ENCODE measurements at places on chromosomes 12 and 14.

DNA sequence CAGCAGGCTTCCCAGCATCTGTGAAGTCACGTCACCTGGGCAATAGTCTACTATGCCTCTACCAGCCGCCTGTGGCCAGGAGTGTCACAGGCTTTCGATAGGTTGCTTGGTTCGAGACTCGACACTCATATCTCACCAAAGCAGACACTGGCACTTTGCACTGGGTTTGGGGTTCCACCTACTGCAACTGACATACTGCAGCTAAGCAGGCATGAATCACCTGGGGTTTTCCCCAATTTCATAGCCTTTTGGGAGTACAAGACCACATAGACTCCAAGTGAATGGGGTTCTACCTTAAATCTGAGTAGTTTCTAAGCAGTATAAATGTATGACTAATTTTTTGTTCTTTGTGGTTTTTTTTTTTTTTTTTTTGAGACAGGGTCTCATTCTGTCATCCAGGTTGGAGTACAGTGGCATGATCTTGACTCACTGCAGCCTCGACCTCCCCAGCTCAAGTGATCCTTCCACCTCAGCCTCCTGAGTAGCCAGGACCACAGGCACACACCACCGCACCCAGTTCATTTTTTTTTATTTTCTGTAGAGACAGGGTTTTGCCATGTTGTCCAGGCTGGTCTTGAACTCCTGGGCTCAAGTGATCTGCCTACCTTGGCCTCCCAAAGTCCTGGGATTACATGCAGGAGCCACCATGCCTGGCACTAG is 32.1 kb downstream of the DMAC2L start:
- no peak for DNase-seq

DNA sequence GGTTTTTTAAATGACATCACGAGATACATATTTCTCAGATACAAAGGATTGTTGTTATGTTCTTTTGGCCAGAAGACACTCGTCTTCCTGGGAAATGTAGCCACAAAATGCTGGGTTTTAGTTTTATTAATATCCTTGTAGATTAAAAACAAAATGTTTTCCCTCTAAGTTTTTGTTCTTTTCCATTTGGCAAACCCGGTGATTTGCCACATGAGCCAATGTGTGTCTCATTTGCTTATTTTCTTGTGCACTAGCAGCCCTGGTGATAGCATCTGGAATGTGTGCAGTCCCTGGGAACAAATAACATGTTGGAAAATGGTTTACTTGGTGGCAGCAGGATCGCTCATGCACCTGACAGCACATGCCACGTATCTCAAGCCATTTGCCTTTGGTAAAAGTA is 61.0 kb downstream of the HMGA2 start:
- no peak for DNase-seq

GRCh38 chr12:25364529-25365339 is 114.0 kb upstream of the KRAS start:
- DNase-seq: no peak

DNA sequence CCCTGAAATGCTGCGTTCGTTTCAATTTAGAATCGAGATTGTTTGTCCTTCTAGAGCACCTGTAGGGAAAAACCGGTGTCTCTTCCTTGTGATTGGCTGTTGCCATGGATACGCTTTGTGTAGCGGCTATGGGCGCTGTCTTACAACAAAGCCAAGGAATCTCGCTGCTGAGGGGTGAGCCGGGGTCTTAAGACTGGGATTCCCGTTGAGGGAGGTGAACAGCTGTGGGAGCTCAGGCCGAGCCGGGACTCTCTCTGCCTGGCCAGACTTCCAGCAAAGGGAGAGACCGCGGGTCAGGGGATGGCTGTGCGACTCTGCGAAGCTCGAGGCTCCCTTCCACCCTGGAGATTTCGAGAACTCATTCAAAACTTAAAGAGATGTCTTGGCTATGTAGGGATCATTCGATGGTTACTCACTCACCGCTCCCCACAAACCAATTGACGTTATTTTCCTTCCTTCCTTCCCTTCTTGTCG is at the start of the genes LRRIQ1 and TSPAN19:
LRRIQ1 (plus strand) TSS at position 118 of the 474 bp plus-strand sequence. CDS start 1,826 bp downstream, outside the sequence.
TSPAN19 (minus strand) TSS at position 44 of the 474 bp plus-strand sequence. CDS start 6,331 bp downstream, outside the sequence.
- peak; percentile 97 for DNase-seq

- DNase-seq: no peak
These were observed 4.2 kb downstream of the SH2B3 start for GRCh38 chr12:111409780-111410430.

DNA sequence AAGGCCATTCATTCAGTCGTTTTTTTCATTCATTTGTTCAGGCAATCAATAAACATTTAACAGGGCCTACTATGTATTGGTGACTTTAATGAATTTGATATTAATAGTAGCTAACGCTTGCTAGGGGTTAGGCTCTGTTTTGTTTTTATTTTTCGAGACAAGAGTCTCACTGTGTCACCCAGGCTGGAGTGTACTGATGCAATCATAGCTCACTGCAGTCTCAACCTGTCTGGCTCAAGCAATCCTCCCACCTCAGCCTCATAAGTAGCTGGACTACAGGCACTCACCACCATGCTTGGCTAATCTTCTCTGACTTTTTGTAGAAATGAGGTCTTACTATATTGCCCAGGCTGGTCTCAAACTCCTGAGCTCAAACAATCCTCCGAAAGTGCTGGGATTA is 25.6 kb upstream of the MED13L start:
- DNase-seq: no peak

DNA sequence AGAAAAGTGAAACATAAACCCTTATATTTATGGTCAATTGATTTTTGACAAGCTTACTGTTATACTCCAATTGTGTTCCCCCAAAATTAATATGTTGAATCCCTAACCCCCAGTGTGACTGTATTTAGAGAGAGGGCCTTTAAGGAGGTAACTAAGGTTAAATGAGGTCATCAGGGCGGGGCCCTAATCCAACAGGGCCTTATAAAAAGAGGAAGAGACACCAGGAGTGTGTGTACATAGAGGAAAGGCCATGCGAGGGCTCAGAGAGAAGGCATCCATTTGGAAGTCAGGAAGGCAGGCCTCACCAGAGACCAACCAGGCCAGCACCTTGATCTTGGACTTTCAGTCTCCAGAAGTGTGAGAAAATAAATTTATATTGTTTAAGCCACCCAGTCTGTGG is 6.5 kb upstream of the VTI1B start:
- DNase-seq: no peak

- DNase-seq: no peak
These were observed 151.1 kb downstream of the DPF3 start for GRCh38 chr14:72742838-72743195.

DNA sequence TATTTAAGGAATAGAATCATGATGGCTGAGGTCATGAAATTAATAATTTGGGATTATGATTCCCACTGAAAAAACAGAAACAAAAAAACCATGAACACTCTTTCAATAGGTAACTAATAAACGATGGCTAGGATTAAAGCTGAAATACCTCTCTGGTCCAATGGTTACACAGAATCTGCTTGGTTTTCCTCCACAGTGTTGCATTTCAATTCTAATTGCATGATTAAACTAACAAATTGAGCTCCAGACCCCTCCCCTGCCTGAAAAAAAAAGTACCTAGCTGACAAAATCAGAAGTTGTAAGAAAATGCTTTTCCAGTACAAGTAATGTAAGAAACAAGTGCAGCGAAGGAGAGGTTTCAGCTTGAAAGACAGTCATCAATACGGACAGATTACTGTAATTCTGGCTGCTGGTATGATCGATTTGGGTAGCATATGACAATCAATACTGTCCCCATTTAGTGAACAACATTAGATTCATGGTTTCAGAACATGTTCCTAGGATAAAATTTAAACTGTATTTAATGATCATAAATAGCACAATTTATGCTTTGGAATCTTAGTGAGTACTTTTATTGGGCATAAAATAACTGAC is 32.0 kb downstream of the INSM2 start:
- DNase-seq: no peak

DNA sequence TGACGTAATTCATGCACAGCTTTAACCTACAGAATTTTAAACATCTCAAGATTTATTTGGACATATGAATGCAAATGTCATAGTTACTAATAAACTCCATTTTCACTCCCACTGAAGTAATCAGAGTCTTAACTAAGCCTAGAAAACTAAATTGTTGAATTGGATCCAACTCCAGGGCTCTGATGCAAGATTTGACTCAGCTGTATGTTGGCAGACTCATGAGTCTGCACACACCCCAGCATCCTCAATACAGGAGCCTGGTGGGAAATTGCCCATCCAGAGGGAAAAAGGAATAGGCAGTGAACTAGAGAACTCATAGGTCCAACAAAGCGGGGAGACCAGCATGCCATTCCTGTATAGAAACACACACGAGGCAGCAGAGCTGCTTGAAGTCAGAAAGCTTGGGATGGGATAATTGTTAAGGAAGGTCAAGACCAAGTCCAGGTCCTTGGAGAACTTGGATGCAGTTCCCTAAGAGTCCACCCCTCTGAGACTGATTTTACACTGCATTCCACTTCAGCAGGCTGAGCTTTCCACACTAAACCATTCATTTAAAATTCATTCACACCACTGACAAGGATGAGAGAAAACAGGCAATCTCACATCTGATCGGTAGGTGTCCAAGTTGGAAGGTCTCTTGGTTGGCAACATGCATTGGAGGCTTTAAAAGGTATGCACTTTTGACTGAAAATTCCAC is 14.4 kb downstream of the TMTC1 start:
- DNase-seq: no peak

GRCh38 chr12:132686825-132687210 is 324 bp downstream of the POLE start:
- DNase-seq: no peak

DNA sequence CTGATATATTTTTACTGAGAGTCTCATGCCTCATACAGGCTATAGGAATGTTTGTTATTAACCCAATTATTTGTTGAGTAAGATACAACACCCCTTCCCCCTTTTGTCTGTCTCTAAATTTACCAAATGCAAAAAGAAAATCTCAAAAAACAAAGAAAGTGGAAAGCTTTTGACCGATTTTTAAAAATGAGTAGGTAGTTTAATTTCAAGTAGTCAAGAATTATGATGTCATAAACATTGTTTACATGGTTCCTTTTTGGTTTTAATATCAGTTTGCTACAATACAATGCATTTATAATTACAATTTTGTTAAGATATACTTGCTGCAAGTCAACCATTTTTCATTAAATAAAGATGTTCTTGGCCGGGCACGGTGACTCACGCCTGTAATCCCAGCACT is 84.7 kb upstream of the HMGA2 start:
- DNase-seq: no peak

DNA sequence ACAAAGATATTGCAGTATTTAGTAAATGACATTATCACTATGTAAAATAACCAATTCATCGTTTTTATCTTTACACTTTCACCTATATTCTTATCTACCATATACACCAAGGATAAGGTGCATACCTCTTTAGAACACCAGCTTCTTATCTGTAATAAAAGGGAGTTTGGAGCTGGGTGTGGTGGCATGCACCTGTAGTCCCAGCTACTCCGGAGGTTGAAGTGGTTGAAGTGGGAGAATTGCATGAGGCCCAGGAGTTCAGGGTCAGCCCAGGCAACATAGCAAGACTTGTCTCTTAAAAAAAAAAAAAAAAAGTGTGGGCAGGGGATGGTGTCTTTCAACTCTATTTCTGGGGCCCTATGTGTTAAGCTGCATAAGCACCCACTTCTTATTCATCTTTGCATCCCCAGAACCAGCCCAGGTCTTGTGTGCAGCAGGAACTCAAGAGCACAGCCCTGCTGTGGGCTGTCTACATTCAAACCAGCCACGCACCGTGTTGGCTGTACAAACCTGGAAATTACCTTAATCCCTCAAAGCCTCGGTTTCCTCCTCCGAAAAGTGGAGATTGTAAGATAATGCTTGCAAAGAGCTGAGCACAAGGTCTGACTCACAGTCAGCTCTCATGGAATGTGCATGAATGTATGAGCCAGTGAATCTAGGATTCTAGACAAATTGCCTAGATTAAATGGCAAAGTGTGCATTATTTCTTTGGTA is 256.6 kb upstream of the FOXN3 start:
- no peak for DNase-seq

DNA sequence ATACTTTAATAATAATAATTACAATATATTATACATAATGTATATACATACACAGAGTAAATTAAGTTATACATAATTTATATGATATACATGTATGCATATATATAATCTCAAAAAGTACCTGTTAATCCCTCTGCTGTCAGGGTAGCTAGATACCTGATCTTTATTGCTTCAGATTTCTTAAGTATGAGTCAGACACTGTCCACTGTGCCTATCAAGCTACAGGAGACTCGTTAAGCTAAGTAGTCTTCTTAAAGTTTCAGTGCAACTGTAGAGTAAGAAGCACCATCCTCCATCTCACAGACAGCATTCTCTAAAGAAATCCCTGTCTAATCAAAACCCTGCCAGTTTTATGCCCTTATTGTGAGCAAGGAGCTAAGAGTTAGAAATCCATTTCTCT is 428.7 kb downstream of the RERGL start:
- no peak for DNase-seq

DNA sequence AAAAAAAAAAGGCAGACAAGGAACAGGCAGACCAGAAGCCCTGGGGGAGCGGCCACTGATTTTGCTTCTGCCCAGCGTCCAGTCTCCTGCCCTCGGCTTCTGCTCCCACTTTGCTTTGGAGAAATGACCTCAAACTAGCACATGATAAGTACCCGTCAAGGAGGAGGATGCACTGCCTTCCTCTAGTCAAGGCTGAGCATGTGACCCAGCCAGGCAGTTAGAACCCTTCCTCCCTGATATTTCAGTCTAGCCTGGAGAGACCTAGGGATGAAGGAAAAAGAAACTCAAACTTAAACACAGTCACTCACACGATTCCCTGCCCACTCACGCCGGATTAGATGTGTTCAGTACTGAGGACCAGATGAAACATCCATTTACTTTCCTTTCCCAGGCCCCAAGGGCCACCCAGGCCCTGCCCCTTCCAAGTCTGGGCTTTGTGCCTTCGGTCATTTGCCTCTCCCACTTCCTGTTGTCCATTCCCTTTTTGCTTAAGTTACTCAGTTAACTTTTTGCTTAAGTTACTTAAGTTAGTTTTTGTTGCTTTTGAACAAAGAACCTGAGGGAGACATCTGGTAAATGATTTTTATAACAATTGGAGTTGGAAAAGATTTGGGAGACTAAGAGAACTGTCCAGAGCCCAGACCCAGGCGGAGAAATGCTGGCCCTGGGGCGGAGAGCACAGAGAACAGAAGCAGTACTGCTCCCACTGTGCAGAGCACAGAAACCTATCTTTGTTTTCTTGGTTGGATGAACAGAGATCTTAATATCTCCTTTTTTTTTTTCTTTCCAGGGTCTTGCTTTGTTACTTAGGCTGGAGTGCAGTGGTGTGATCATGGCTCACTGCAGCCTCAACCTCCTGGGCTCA is 23.0 kb upstream of the TTC7B start:
- no peak for DNase-seq

DNA sequence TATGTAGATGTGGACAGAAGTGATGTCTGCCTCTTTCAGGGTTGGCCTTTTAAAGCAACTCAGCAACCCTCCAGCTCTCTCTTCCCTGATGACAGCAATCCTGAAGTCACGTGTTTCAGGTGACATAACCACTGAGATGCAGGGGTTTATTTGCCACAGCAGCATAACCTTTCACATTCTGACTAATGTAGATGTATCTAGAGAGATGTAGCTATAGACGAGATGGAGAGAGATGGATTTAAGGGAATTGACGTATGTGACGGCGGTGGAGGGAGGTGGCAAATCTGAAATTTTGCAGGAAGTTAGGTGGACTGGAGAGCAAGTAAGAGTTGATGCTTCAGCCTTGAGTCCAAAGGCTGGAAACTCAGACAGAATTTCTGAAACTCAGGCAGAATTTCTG is 126.0 kb downstream of the ZFP36L1 start:
- DNase-seq: no peak
